ENCODE measurements at places on chromosomes 11 and 22.

- no peak for DNase-seq
These were observed 21.1 kb downstream of the MIF start for GRCh38 chr22:23915290-23915689.

- no peak for DNase-seq
These were observed 26.4 kb downstream of the C11orf91 start for GRCh38 chr11:33674035-33674814.

- DNase-seq, result no peak
These were observed 7.2 kb downstream of the TTLL1 start for GRCh38 chr22:43081968-43082367.

- no peak for DNase-seq
These were observed 92.1 kb downstream of the PARVA start for GRCh38 chr11:12469451-12469850.

GRCh38 chr11:130189492-130190210 lies 30.1 kb downstream of the ST14 start:
- no peak for DNase-seq

All from NCI-H1436 treated with DMSO at 0.1 percent for 48 hours (cell line).